ENCODE measurements at places on chromosomes 1 and 21.

DNA sequence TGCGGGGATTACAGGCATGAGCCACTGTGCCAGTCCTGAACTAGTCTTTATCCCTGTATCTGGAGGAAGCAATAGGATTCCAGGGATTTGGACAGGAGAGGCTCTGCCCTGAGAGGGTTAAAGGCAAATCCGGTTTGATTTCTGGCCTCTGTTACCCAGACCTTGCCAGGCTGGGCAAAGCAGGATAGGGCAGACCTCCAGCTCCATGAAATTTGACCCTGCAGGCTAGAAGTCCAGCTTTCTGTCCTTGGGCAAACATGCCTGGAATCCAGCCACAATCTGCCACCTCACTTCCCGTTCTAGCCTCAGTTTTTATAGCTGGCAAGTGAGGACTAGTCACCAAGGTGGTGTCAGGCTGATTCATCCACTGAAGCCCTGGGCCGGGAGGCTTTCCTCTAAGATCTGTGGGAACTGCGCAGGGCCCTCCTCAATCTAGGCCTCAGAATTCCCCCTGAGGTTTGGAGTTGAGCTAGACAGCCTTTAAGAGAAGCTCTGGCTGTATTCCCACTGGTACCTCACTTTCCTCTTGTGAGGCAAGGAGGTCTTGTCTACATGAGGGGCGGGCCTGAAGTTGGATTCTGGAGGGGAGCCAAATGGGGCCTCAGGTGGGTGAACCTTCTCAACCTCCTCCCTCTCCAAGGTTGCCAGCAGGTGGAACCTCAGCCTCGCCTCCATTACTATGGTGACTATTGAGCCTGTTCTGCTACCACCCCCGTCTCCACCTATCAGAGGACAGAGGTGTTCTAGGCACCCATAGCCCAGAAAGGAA is 7.0 kb upstream of the P3R3URF start:
- no peaks in the 10 kb centered on the region for H3K27me3 ChIP-seq
- H3K36me3 ChIP-seq, result peaks cover 7% of the 10 kb centered on the region
- peak overlapping the region; percentile 59 for H3K27ac ChIP-seq
- H3K4me3 ChIP-seq, result no peak overlapping the region

GRCh38 chr1:39596163-39596562 is 19.6 kb upstream of the PABPC4 start:
- H3K27me3 ChIP-seq, result peaks cover 41% of the 10 kb centered on the region
- no peaks in the 10 kb centered on the region for H3K4me1 ChIP-seq
- H3K27ac ChIP-seq, result no peak overlapping the region
- H3K4me3 ChIP-seq, result no peak overlapping the region

DNA sequence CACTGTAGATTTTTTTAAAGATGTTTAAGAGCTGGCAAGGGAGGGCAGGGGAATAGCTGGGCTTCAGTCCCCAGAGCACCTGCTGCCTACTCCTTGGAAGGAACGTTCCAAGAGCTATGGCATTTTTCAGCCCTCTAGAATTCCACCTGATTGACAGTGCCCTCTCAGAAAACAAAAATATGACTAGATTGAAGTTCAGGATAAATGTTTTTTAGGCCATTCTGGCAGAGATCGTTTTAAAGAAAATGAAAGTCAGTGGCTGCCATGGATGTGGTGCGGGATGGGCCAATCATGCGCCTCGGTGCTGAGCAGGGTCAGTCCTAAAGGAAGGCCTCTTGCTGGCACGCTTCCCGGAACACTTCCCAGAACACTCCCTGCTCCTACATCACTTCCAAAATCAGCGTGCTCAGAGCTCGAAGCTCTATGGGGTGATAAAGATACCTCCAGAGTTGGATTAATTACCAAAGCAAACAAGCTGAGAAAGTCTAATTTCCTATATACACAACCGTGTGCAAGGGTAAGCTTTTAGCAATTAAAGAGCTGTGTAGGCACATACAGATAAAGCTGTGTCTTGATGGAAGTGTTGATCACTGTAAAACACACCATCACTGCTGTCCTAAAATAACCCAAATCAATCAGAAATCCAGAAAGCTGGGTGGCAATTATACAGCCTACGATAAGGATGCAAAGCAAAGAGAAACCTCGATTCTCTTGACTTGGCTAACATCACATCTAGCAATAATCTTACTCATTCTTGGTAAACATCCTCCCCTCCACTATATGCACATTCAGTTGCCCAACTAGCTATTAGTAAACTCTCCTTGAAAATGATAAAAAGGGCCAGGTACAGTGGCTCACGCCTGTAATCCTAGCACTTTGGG is 34.6 kb downstream of the TGFBR3 start:
- peaks cover 10% of the 10 kb centered on the region for H3K4me1 ChIP-seq
- H3K27me3 ChIP-seq, result no peaks in the 10 kb centered on the region
- H3K4me3 ChIP-seq, result peak overlapping the region; percentile 24
- peak; percentile 89 for DNase-seq
- H3K36me3 ChIP-seq, result no peaks in the 10 kb centered on the region

DNA sequence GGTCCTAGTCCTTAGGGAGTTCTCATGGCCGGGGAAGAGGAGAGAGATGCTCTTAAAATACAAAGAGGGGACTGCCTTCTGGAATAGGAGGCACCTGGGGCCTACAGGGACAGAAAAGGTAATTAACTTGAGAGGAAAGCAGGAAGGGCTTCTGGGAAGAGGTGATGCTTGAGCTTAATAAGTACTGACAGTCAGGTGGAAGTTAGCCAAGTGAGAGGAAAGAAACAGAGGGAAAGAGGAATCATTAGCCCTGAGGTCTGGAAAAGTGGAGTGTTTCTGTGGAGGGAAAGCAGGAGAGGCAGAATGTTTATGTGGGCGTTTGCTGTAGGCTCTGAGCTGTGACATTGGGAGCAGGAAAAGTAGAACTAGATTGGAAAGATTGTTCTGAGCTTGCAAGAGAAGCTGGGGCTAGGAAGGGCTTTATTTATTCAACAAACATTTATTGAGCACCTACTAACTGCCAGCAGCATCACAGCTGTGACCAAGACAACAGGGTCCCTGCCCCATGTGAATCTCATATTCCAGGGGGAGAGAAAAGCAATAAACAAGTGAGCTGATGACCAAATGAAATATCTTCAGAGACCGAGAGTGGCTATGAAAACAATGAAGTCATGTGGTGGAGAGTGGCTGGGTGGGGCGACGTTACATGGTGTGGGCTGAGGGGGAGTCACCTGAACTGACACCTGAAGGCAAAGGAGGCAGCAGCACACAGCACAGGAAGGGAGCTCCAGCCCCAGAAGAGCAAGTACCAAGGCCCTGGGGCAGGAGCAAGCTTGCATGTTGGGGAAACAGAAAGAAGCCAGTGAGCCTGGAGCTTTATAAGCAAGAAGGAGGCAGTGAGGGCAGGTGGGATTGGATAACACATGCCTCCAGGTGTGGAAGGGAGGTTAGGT is 4.4 kb upstream of the FNDC5 start:
- H3K36me3 ChIP-seq, result no peaks in the 10 kb centered on the region
- no peak for DNase-seq
- peaks cover 25% of the 10 kb centered on the region for H3K27me3 ChIP-seq
- H3K4me3 ChIP-seq, result no peak overlapping the region
- H3K27ac ChIP-seq, result no peak overlapping the region

DNA sequence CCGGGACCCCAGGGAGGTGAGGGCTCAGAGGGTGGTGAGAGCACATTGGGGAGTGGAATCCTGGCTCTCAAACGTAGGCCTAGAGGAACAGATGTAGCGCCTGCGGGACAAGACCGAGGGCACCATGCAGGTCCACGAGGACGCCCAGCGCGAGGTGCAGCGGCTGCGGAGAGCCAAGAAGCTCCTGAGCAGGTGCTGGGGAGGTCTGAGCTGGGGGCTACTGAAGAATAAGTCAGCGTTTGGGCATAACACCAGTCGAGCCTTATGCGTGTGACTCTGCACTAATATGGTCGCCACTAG is 2.6 kb upstream of the NBPF3 start:
- peaks cover 1% of the 10 kb centered on the region for H3K27me3 ChIP-seq
- no peak overlapping the region for H3K4me3 ChIP-seq
- no peaks in the 10 kb centered on the region for H3K4me1 ChIP-seq

GRCh38 chr21:27578741-27579265 is 611.9 kb upstream of the ADAMTS5 start:
- no peak for DNase-seq
- H3K36me3 ChIP-seq, result no peaks in the 10 kb centered on the region
- no peaks in the 10 kb centered on the region for H3K27me3 ChIP-seq
- no peaks in the 10 kb centered on the region for H3K4me1 ChIP-seq
- no peak overlapping the region for H3K4me3 ChIP-seq

DNA sequence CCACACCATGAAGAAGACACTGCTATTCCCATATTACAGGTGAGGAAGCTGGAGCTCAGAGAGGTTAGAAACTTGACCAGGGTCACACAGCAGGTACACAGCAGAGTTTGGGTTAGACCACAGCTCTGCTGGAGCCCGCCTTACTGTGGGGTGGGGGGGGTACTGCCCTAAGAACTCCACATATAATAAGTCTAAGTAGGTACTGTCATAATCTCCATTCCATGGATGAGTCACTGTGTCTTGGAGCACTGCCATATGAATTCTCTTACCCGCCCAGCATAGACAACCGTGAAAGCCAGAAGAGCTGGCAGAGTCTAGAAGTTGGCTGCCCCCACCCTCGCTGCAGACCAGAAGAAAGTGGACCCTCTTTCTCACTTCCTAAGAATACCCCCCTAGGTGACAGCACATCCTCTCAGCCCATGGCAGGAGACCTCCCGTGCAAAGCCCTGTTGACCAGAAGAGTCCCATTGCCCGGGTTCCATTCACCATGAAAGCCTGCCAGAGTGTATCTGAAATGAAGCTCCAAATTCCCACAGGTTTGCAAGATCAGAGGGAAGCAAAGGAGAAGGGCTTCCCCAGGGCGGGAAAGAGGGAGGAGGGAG is 5.2 kb upstream of the PLA2G2D start:
- no peaks in the 10 kb centered on the region for H3K36me3 ChIP-seq
- no peak overlapping the region for H3K4me3 ChIP-seq
- peaks cover 15% of the 10 kb centered on the region for H3K27me3 ChIP-seq
- H3K27ac ChIP-seq, result no peak overlapping the region

GRCh38 chr21:44467859-44468195 is 12.5 kb downstream of the LRRC3 start:
- no peak overlapping the region for H3K27ac ChIP-seq
- H3K36me3 ChIP-seq, result no peaks in the 10 kb centered on the region
- H3K4me3 ChIP-seq, result no peak overlapping the region
- H3K4me1 ChIP-seq, result no peaks in the 10 kb centered on the region
- no peak for DNase-seq

- H3K27ac ChIP-seq, result peak overlapping the region; percentile 69
- H3K27me3 ChIP-seq, result no peaks in the 10 kb centered on the region
- peak; percentile 85 for DNase-seq
- H3K36me3 ChIP-seq, result no peaks in the 10 kb centered on the region
- no peak overlapping the region for H3K4me3 ChIP-seq
Observed at GRCh38 chr1:12184008-12184681, 17.4 kb downstream of the TNFRSF1B start.

GRCh38 chr1:160630523-160631451 is 16.1 kb downstream of the SLAMF1 start:
- H3K27me3 ChIP-seq, result no peaks in the 10 kb centered on the region
- no peaks in the 10 kb centered on the region for H3K4me1 ChIP-seq
- no peak for DNase-seq
- H3K27ac ChIP-seq, result no peak overlapping the region

- no peaks in the 10 kb centered on the region for H3K36me3 ChIP-seq
- H3K27ac ChIP-seq, result no peak overlapping the region
- no peak for DNase-seq
- no peaks in the 10 kb centered on the region for H3K27me3 ChIP-seq
Observed at GRCh38 chr21:14742119-14742518, 196.0 kb upstream of the SAMSN1 start.

DNA sequence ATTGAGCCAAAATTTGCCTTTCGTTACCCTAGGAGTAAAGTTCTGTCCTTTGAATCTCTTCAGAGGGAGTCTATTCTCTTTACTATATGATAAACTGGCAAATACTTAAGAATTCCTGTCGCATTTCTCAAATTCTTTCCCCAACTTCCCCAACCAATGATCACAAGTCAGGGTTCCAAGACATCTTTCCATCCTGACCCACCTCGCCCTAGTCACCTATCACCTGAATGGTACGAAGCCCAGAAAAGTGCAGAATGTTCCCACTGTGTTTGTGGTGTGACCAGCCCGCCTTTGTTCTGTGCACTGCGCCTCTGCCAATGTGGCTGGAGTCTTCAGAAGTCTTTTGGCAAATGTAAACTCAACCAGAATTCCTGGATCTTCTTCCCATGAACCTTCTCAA is 132.5 kb downstream of the RNF220 start:
- no peak for DNase-seq
- peaks cover 42% of the 10 kb centered on the region for H3K27me3 ChIP-seq
- no peak overlapping the region for H3K4me3 ChIP-seq
- no peaks in the 10 kb centered on the region for H3K36me3 ChIP-seq
- no peaks in the 10 kb centered on the region for H3K4me1 ChIP-seq

DNA sequence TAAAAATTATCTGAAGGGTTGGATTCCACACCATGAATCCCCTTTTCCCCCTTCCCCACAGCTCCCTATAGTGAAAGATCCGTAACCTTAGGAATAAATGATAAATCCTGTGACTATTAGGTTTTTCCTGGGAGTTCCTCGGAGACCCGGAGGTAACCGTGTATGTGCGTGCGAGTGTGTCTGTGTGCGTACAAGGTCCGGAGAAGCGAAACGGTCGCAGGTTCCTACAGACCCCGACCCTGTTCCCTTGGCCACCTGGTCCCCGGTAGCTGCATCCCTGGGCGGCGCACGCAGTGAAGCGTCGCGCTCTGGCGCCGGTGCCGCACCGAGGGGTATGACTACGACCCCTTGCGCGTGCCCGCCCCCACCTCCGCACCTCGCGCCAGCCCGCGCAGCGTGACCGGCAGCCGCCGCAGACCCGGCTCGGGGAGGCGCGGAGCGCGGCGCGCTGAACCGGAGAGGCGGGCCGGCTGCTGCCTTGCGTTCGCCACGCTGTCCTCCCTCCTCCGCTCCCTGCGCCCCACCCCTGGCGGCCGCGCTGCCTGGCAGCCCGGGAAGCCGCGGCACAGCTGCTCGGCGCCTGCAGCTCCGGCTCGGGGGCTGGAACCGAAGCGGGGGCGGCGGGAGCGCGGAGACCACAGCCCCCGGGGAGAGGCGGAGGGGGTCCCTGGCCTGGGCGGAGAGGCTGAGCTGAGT is at the start of gene AK5:
AK5 (plus strand) TSS at position 529 of the 696 bp plus-strand sequence. CDS start 295 bp downstream, outside the sequence.
- DNase-seq, result peak; percentile 48
- 0 out of 2 replicates have a peak, but pooled peaks cover 2% of the 10 kb centered on the region for H3K4me1 ChIP-seq
- H3K27ac ChIP-seq, result peak within 1 kb of the TSS; percentile 56
- H3K4me3 ChIP-seq, result peak within 1 kb of the TSS; percentile 91
- no peaks in the 10 kb centered on the region for H3K27me3 ChIP-seq
- no peaks in the 10 kb centered on the region for H3K36me3 ChIP-seq

- H3K36me3 ChIP-seq, result no peaks in the 10 kb centered on the region
- no peaks in the 10 kb centered on the region for H3K27me3 ChIP-seq
- DNase-seq, result no peak
- H3K4me1 ChIP-seq, result no peaks in the 10 kb centered on the region
Observed at GRCh38 chr1:209030454-209031167, 552.9 kb upstream of the CAMK1G start.

Data from IMR-90 (cell line).